ENCODE measurements at places on chromosomes 5 and 9. TPM values are rescaled to one million over a fixed set of nuclear protein-coding genes. Genes with fewer than 3 reads are reported as not detected.
A peak's percentile ranks its signal among the peaks of the same experiment; 100 is the strongest.

The MAMDC2 gene
- total RNA-seq = not detected

DNA sequence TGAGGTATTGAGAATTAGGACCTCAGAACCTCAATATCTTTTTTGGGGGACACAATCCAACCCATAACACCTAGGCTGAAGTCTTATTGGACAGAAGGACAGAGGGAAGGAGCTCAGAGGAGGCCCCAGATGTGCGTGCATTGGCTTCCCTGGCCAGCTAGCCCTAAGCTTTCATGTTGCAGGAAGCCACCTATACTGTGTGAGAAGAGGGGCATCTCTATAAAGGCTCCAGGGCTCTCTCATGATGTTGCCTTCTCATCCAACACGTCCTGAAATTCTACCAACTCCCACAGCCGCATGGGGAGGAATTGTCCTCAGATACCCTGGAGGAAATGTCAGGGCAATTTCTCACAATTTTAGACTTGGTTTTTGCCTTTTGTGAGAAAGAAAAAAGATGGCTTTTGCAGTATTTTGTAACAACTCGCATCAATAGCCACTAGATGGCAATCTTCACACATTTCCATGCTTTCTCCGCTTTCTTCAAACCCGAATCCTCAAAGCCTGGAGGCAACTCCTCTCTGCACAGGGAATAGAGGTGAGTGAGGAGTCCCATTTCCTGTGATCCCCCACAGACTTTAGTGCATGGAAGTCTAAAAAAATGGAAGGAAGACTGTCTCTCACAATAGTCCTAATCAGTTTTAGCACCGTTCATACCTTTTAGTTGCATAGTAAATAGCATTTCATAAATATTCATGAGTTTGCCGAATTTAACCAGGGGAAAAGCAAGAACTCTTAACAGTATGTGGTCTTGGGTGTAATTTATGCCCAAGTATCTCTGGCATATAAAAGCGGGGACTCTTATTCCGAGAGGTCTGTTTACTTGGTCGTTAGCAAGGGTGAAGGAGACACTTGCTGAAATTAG lies 7.4 kb upstream of the PPP3R2 start:
- DNase-seq = no peak

DNA sequence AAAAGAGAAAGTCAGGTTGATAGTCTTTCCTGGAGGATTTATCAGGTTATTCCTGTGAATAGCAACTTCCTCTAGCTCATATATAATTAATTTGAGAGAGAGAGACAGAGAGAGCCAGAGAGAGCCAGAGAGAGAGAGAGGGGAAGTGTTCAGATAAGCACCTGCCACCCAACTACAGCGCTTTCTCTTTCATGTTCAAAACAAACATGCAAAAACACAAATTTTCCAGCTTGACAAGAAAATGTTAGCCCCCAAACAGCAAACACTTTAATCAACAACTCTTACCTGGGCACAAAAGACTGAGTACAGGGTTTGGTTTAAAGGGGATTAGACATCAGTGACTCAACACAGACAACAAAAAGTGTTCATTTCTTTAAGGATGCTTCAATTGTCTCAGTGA lies 61.7 kb upstream of the PLPP6 start:
- no peak for DNase-seq

- DNase-seq = no peak
Observed at GRCh38 chr9:119559986-119560385, 190.8 kb upstream of the BRINP1 start.

The GPR21 gene
- 0.88 TPM for total RNA-seq

The CD14 gene
- total RNA-seq = 0.62 TPM

- no peak for DNase-seq
Observed at GRCh38 chr5:145979270-145980223, 43.2 kb downstream of the SH3RF2 start.

The EIF4E1B gene
- not detected for total RNA-seq

The WNT8A gene
- total RNA-seq = not detected

The IL3 gene
- total RNA-seq = 94.6 TPM

The KLF9 gene
- total RNA-seq = 18.1 TPM

DNA sequence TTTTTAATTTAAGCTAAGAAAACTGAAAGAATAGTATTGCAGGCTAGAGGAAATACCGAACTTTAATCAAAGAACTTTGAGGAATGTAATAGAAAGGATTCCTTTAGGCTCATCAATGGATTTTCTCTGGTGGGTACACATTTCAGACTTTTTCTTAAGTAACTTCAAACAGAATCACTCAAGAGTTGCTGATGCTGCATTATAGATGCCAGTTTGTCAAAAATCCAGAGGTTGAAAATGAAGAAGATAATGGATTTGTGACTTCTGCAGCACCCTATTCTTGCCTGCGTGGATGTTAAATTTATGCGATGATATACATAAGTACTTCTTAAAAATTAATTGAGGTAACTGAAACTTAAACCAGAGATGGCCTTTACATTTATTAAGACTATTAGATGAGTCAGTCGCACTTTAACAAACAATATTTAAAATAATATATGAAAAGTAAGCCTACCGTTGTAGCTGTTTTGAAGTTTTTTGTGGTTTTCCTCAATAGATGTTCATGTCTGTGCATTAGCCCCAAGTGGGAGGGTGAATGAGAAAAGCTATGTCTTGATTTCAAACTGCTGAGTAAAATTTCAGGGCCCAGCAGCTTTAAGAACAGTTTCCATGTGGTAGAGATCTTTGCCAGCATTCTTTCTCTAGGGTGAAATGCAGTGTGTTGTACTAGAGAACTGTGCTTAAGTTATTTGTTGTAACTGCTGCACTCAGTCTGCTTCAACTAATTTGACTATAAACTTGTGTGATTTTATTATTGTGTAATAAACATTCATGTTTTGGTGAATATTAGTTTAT lies at the start of gene OGN:
OGN (minus strand) TSS at position 537 of the 795 bp plus-strand sequence. CDS start 1,171 bp downstream, outside the sequence.
- no peak for DNase-seq

- DNase-seq = no peak
Observed at GRCh38 chr5:17252543-17252942, 35.1 kb downstream of the BASP1 start.

The PLAC8L1 gene
- total RNA-seq = 0.37 TPM

The EGFL7 gene
- total RNA-seq = 2.5 TPM

- no peak for DNase-seq
Observed at GRCh38 chr5:149452665-149453617, 73.8 kb upstream of the IL17B start.

DNA sequence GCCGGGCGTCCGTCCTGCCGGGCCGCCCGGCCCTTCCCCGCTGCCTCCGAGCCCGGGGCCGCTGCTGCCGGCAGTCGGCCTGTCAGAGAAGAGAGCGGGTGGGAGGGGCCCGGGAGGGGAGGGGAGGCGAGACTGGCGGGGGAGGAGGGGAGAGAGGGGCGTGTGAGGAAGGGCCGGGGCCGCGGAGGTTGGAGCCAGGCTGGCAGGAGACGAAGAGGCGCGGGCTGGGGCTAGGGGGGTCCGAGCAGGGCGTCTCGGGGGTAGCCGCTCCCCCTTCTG lies 570 bp downstream of the CREBRF start:
- DNase-seq = no peak

DNA sequence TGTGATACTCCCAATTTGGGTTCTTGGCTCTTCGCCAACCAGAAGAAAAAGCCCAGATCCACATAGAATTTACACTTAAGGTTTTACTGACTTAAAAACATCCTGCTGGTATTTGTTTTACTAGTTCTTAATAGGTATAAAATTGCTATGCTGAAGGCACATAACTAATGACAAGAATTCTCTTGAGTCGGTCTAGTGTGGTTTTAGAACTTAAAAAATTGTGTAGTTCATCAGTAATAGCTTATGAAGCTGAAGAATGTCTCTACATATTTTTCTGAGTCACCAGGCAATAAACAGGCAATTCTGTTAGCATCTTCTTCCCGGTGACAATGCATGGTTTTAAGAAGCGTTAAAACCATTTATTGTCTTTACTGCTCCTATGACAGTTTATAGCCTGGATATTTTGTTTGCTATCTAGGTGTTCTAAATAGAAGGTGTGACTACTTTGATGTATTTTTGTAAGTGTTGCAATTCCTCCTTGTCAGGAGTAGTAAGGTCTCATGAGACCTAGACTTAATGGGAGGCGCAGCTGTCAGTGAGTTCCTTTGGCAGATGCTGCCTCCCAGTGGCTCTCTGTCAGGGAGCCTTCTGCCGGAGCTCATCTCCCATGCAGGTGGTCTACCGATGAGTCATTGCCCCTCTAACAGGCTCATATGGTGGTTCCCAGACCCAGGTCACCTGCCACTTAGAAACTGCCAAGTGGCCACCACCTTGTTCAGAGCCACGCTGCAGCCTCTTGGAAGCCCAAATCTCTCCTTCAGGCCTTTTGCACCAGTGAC lies 173.8 kb downstream of the MAST4 start:
- DNase-seq = no peak

The NME5 gene
- not detected for total RNA-seq

DNA sequence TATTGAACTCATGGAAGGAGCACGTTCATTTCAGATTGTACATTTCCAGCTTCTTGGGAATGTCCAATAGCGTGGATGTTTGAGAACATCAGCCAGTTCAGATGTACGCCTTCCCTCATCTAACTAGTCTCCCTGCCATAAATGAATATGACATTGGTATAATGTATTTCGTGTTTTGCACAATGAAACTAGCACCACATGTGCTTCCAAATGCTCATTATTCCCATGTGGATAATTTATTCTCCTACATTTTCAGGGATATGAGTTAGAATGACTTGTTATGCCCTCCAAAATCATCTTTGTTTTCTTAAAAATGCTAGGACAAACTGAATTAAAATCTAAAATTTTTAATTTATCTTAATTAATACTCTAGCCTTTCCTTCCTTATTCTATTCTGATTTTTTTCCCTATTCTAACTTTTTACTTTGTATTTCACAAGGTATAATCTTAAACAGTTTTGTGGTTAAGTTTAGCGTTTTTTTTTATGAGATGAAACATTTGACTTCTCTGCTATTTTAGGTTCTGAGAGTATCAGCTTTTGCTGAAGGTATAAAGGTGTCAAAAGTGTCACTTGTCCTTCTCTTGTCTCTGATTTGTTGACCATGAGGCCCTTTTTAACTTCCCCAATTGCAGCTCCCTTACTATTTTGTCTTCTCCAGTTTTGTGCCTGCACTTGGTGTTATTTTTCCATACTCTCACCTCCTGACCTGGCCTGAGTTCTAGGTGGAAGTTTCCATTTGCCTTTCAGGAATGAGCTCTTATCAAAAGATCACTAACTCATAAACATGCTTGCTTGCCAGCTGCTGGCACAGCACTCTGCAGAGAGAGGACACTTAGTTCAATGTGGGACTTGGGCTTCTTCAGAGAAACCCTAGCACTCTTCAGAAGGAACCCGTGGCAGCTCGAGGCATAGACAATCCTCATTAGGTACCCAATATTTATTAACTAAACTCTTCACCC lies 106.8 kb downstream of the FRMD3 start:
- DNase-seq = no peak

DNA sequence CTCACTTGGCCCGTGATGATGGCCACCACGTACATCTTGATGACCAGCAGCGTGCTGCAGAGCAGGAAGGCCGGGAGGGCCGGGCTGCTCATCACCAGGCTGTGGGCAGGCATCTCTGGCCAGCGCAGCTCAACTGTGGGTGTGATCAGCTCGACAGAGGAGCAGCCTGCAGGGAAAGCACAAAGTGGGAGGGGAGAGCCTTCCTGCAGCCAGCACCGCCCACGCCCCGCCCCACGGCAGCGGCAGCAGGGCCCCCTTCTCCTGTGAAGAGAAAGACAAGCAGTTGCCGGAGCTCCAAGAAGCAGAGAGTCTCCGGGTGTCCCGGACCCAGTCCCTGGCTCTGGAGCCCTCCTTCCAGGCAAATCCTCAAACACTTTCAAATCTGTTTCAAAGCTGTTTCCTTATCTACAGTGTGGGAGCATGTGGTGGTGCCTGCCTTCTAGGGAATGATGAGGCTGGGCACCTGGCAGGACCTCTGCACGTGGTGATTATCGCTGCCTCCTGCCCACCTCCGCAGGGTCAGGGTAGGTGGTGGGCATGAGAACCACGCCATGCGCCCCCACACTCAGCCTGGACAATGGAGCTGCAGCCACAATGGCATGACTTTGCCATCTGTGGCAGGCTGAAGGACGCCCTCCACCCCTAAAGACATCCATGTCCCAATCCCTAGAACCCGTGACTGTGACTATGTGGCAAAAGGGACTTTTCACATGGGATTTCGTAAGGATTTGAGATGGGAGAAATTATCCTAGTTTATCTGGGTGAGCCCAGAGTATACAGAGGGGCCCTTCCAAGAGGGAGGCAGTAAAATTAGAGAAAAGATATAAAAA lies at the start of gene PTGES:
PTGES (minus strand) TSS at position 143 of the 830 bp plus-strand sequence; CDS start at position 113, 30 bp downstream.
- peak; percentile 58 for DNase-seq

DNA sequence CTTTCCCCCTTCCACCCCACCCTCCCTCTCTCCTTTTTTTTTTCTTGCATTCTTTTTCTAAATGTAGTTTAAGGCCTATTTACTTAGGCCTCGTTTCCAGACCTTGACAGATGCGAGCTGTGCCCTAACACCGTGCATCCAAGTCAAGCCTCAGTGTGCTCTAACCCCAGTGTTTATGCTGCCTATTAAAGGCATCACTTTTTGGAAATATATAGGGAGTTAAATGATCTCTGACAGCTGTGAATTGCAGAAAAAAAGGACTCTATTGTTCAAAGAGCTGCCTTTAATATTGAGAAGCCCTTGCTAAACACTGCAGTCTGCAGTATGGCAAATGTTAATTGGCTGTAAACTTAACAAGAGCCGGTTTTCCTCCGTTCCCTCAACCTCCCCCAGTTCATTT lies 270.4 kb upstream of the TUT7 start:
- DNase-seq = no peak

GRCh38 chr5:58993461-58993860 lies 410.6 kb downstream of the RAB3C start:
- DNase-seq = no peak

- DNase-seq = no peak
Observed at GRCh38 chr9:745761-746380, 95.6 kb upstream of the DMRT1 start.

DNA sequence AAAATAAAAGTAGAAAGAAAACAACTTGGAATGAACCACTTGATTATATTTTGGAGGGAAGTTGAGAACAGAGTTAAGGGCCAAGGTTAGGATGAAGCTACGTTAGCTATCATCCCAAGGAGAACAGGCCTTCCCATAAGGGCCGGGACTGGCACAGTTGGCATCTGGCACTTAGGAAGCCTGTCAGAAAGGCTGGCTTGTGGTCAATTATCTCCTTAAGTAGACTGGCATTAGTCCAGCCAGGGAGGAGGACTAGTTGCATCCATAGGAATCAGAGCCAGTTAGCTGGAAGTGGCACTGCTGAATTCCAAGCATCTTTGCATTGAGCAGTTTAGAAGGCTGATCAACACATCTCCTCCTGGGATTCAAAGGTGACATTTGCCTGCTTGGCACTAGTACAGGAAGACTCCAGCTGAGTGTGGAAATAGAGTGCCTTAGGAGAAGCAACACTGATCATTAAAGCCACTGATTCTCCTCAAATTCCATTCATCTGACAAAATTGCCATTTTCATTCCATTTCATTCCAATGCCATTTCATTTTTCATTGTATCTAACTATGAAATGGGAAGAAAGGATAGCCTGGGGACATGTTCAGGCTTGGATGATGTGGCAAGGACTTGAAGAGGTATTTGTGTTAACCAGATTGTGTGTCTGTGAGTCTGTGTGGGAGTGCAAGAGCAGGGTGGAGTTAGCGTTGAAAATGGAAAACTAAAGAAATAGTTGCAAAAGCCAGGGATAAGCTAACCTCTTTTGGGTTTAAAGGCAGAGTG lies 5.5 kb downstream of the FOXB2 start:
- DNase-seq = no peak

- no peak for DNase-seq
Observed at GRCh38 chr9:108963459-108964143, 29.4 kb downstream of the ABITRAM start.

The SLC46A2 gene
- total RNA-seq = not detected
